ENCODE measurements at places on chromosomes 1 and 21.

- DNase-seq: no peak
Observed at GRCh38 chr1:156920233-156921052, at the start of gene LRRC71. Gene LRRC71, plus strand, starts transcription at chr1:156920632. Its CDS starts 172 bp downstream, at chr1:156920804.

DNA sequence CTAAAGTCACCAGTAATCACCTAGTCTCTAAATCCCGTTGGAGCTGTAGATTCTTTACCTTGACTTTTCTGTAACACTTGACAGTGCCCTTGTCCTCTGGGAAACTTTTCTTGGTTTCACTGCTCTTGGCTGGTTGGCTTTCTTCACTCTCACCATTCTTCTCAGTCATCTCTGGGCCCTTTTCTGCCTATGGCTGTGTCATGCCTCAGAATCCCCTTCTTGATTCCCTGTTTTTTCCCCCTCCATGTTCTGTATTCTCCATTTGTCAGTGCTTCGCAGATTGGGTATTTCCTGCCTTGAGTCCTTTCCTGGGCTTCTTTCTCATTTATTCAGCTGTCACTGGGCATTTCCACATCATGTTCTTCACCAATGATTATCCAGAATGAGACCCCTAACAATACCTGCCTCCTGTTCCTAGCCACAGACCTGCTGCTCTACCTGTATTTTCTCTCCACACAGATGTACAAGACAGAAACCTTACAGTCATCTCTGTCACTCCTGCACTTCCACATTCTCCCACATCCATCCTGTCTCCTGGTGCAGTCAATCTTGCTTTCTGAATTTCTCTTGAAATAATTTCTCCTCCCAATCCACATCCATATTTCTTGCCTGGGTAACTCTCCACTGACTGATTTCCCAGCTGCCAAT lies 14.7 kb downstream of the UCK2 start:
- no peak for DNase-seq

- DNase-seq: no peak
Observed at GRCh38 chr1:4219826-4220225, 319.8 kb upstream of the C1orf174 start.

DNA sequence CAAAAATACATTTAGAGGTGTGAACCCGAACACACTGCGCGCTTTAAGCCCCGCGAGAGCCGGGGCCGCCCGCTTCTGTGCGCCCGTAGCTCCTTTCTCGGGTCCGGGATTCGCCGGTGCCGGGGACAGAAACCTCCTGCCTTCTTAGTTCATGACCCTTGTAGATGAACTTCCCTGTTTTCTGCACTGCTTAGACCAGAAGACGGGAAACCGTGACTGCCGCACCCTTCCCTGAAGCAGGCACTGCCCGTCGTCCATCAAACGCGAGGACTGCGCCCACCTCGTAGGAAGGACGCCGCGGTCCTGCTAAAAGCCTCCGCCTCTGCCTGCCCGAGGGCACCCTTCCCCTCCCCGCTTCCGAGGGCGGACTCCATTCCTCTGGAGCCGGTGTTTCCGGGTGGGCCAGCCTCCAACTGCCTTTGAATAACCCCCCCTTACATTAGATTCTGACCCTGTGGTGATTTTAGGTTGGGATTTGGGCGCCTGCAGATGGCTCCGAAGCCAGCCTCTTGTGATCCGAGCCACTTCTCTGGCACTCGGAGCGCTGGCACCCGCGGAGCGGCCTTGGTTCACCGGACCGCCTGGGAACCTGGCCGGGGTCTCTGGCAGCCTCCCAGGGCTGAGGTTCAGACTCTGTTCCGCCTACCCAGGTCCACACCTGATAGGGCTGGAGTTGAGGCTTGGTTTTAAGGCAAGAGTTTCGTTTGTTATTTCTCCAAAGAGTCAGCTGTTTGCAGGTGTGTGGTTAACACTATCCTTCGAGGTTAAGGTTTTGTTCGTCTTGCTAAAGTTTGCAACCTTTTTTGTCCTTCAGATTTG lies 1.2 kb upstream of the PTTG1IP start:
- no peak for DNase-seq

All from natural killer cell treated with Interleukin-12 subunit alpha and Interleukin-12 subunit beta and Interleukin-15 and Interleukin-18, amount 100 ng/mL, for 72 hours (primary cell).